ENCODE measurements at places on chromosomes 2 and 18.

DNA sequence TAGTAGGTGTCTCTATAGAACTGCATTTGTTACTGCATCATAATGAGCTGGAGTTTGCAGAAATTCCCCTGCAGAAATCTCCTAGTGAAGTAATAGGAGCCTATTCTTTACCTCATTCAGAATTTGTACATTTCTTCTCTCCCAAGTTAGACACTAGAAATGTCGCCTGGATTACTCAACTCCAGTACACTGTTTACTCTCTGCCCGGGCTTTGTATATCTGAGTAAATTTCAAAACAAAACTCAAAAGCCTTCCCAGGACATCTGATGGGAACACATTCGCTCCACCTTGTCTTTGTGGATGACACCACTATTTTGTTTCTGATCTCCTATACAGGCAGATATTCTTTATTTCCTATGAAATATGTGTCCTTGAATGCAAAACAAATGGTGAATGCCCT is 76.8 kb downstream of the POU3F3 start:
- DNase-seq: no peak

DNA sequence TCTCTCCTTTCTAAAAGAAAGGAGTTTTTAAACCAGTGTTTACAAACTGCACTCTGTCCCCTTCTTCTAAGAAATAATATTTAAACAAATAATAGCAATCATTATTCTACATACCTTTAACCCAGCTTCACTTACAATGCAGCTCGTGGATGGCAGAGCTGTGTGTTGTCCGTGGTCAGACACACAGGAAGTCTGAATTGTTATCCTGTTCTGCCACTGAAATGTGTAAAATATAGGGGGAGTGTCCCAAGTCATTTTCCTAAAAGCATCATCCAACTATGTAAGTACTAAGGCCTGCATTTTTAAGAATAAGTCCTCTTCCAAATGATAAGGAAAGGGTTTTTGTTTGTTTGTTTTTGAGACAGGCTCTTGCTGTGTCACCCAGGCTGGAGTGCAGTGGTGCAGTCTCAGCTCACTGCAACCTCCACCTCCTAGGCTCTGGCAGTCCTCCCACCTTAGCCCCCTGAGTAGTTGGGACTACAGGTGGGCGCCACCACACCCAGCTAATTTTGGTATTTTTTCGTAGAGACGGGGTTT is 2.7 kb upstream of the PPP4R1 start:
- no peak for DNase-seq

- no peak for DNase-seq
Observed at GRCh38 chr2:85804583-85804982, 50.8 kb downstream of the ATOH8 start.

- DNase-seq: no peak
Observed at GRCh38 chr2:48515513-48515985, 14.4 kb upstream of the STON1 start.

GRCh38 chr2:42516418-42516901 is 22.7 kb upstream of the KCNG3 start:
- DNase-seq: no peak

DNA sequence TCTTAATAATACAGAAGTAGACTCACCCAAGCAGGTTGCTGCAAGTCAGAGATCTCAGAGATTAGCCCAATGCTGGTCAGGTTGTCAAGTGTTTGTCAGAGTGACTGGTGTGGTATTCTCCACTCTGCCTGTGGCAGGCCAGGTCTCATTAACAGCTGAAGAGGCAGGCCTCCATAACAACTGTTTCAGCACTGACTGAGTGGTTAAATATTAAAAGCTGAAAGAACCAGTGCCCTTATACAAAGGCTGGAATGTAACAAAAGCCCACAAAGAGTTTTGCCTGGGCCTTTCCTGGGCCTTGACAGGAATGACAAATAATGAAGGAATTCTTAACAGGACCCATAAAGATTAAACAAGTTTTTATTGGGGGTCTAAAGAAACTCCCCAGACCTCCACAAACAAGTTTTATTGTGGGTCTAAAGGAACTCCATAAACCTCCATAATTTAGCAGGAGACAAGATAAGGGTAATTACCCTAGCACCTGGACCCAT is 26.8 kb downstream of the SULT1C2 start:
- no peak for DNase-seq

All from stimulated activated CD4-positive, alpha-beta T cell treated with anti-CD3 and anti-CD28 coated beads, Interleukin-4, amount 100 ng/mL, for 24 hours (primary cell).